Uterus (tissue), 4 donors: ENCODE measurements at places on chromosomes 2 and 18. TPM values are rescaled to one million over a fixed set of nuclear protein-coding genes. Genes with fewer than 3 reads are reported as not detected.

The SNORC gene
- total RNA-seq, result not detected

The ATG9A gene
- total RNA-seq, result 49.9 TPM

The RGPD3 gene
- total RNA-seq, result not detected

The METTL8 gene
- total RNA-seq, result 10.3 TPM

The OST4 gene
- total RNA-seq, result 247 TPM

The GPAT2 gene
- 4.8 TPM for total RNA-seq

The TMEM198 gene
- total RNA-seq, result 0.77 TPM

The NEB gene
- under 0.01 TPM for total RNA-seq

The ONECUT2 gene
- not detected for total RNA-seq

The RSAD2 gene
- total RNA-seq, result 12.2 TPM

The SOS1 gene
- total RNA-seq, result 15.6 TPM

The SS18 gene
- 188 TPM for total RNA-seq

DNA sequence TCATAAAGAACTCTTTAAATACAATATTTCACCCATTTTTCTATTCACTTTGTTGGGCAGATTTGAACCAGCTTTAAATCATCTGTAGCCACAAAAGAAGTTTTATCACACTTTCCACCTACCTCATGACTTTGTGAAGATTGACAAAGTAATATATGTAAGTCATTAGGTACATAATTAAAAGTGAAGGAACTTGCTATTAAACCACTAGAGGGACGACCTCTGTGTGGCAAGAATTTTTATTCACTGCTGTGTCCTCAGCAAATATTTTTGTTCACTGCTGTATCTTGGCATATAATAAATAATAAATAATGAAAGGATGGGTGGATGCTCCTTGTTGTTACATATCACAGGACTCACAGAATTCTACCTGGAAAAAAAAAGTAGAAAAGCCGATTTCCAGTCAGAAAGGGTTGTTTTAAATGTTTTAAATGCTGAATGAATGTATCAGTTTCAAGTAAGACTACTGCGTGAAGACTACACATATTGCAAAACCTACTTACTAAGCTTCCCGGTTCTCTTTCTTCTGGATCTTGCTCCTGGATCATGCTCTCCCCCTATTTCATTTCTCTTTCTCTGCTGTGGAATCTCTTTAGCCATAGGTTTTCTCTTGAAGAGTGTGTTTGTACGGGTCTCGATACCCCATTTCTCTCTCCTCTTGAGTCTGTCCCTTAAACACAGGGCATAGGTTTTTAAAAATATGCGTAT, 44.8 kb downstream of the KCMF1 start:
- H3K27me3 ChIP-seq, result no peaks in the 10 kb centered on the region
- peaks cover 6% of the 10 kb centered on the region for H3K4me1 ChIP-seq
- H3K36me3 ChIP-seq, result no peaks in the 10 kb centered on the region
- peak overlapping the region; percentile 38 for H3K27ac ChIP-seq
- H3K4me3 ChIP-seq, result no peak overlapping the region
- DNase-seq, result no peak

- H3K36me3 ChIP-seq, result no peaks in the 10 kb centered on the region
- H3K4me1 ChIP-seq, result peaks cover 5% of the 10 kb centered on the region
- no peak overlapping the region for H3K4me3 ChIP-seq
- DNase-seq, result no peak
- no peak overlapping the region for H3K27ac ChIP-seq
- no peaks in the 10 kb centered on the region for H3K27me3 ChIP-seq
Measured at GRCh38 chr2:26721115-26722032, 28.9 kb downstream of the KCNK3 start.

DNA sequence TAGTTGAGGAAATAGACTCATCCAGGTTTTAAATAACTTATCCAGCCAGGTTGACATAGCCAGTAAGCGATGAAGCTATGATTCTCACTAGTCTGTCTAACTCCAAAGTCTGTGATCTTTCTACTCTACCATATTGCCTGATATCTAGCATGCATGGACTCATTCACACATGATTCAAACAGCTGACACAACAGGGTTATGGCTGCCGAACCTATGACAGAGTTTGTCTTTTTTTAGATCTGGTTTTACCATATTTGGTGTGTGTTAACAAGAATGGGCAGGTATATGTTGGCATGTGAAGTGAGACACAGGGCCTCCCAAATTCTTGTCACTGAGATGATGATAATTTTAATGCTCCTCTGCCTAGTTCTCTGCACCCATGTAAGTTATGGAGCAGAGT, 210.6 kb downstream of the BABAM2 start:
- H3K4me1 ChIP-seq, result no peaks in the 10 kb centered on the region
- no peak for DNase-seq
- H3K4me3 ChIP-seq, result no peak overlapping the region
- peak overlapping the region; percentile 60 for H3K27ac ChIP-seq
- H3K36me3 ChIP-seq, result no peaks in the 10 kb centered on the region
- H3K27me3 ChIP-seq, result no peaks in the 10 kb centered on the region

- H3K4me3 ChIP-seq, result no peak overlapping the region
- H3K36me3 ChIP-seq, result no peaks in the 10 kb centered on the region
- DNase-seq, result no peak
- no peaks in the 10 kb centered on the region for H3K4me1 ChIP-seq
Measured at GRCh38 chr18:29176681-29177080, 999.8 kb upstream of the CDH2 start.

DNA sequence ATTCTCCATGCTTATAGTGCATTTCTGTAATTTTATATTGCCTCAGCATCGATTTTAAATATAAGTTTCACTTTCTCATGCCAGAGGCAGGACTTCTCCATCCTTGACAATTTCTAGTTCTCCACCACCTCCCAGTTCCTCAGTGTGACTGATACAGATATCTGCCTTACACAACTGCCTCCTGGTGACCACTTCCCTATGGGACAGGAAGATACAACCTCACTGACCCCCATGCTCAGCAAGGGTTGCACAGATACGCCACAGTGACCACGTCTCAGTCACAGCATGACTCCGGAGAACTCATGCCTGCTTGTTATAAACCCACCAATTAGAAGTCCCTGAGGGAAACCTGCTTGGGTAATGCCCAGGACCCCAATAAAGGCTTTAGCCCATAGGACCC, 284.0 kb upstream of the MC4R start:
- DNase-seq, result no peak
- no peak overlapping the region for H3K27ac ChIP-seq
- no peaks in the 10 kb centered on the region for H3K4me1 ChIP-seq
- H3K4me3 ChIP-seq, result no peak overlapping the region

GRCh38 chr2:187081461-187081860, 232.5 kb upstream of the ZSWIM2 start:
- H3K27ac ChIP-seq, result no peak overlapping the region
- no peaks in the 10 kb centered on the region for H3K4me1 ChIP-seq
- no peak overlapping the region for H3K4me3 ChIP-seq

- no peaks in the 10 kb centered on the region for H3K27me3 ChIP-seq
- H3K27ac ChIP-seq, result no peak overlapping the region
- H3K4me1 ChIP-seq, result no peaks in the 10 kb centered on the region
- no peak overlapping the region for H3K4me3 ChIP-seq
Measured at GRCh38 chr2:100813527-100813926, 6.4 kb upstream of the NPAS2 start.

GRCh38 chr2:148721520-148721931, 77.0 kb downstream of the EPC2 start:
- H3K27ac ChIP-seq, result no peak overlapping the region
- DNase-seq, result no peak
- H3K36me3 ChIP-seq, result no peaks in the 10 kb centered on the region
- no peaks in the 10 kb centered on the region for H3K4me1 ChIP-seq
- H3K27me3 ChIP-seq, result no peaks in the 10 kb centered on the region
- no peak overlapping the region for H3K4me3 ChIP-seq

- H3K4me1 ChIP-seq, result peaks cover 4% of the 10 kb centered on the region
- no peaks in the 10 kb centered on the region for H3K27me3 ChIP-seq
- no peak overlapping the region for H3K4me3 ChIP-seq
- DNase-seq, result no peak
- no peak overlapping the region for H3K27ac ChIP-seq
Measured at GRCh38 chr2:77519164-77519887, 2.9 kb downstream of the LRRTM4 start.

DNA sequence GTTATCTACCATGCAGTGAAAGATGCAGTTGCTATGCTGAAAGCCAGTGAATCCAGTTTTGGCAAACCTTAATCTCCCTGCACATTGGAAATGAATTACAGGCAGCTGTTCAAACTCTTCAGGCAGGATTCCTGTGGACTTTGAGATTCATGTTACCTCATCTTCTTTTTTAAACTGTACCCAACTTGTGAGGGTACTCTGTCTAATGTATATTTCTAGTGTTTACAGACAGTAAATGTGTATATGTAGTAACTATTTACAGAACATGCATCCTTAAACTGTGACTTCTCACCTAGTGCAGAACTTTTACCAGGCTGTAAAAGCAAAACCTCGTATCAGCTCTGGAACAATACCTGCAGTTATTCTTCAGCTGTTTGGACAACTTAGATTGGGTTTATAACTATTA, 50.9 kb downstream of the KDM3A start:
- no peaks in the 10 kb centered on the region for H3K4me1 ChIP-seq
- no peak overlapping the region for H3K27ac ChIP-seq
- H3K36me3 ChIP-seq, result no peaks in the 10 kb centered on the region
- H3K27me3 ChIP-seq, result no peaks in the 10 kb centered on the region
- no peak overlapping the region for H3K4me3 ChIP-seq

GRCh38 chr18:74148543-74149070, 284 bp downstream of the TIMM21 start:
- no peaks in the 10 kb centered on the region for H3K27me3 ChIP-seq
- no peaks in the 10 kb centered on the region for H3K36me3 ChIP-seq
- peak overlapping the region; percentile 84 for H3K4me3 ChIP-seq
- no peak for DNase-seq

DNA sequence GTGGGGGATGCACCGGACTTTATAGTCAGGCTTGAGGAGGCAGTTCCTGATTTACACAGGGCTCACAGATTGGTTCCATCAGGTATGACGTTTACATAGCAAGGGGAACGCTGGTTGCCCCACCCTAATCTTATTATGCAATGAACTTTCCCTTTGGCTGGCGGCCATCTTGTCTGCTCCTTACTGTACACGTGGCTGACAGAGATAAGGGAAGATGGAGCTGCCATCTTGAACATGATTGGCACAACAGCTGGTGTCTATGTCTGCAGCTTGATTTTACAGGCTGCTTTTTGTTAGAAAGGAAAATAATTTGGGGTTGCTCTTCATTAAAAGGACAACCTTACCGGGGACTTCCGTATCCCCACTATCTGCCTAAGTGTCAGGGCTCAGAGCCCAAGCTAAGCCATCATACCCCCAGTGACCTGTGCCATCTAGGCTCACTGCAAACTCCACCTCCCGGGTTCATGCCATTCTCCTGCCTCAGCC, 33.5 kb upstream of the ATG16L1 start:
- DNase-seq, result no peak
- no peak overlapping the region for H3K27ac ChIP-seq
- H3K36me3 ChIP-seq, result no peaks in the 10 kb centered on the region
- no peaks in the 10 kb centered on the region for H3K4me1 ChIP-seq

- no peak overlapping the region for H3K4me3 ChIP-seq
- H3K27ac ChIP-seq, result no peak overlapping the region
- H3K36me3 ChIP-seq, result no peaks in the 10 kb centered on the region
- no peak for DNase-seq
- no peaks in the 10 kb centered on the region for H3K4me1 ChIP-seq
Measured at GRCh38 chr2:12773586-12774394, 57.1 kb downstream of the TRIB2 start.

DNA sequence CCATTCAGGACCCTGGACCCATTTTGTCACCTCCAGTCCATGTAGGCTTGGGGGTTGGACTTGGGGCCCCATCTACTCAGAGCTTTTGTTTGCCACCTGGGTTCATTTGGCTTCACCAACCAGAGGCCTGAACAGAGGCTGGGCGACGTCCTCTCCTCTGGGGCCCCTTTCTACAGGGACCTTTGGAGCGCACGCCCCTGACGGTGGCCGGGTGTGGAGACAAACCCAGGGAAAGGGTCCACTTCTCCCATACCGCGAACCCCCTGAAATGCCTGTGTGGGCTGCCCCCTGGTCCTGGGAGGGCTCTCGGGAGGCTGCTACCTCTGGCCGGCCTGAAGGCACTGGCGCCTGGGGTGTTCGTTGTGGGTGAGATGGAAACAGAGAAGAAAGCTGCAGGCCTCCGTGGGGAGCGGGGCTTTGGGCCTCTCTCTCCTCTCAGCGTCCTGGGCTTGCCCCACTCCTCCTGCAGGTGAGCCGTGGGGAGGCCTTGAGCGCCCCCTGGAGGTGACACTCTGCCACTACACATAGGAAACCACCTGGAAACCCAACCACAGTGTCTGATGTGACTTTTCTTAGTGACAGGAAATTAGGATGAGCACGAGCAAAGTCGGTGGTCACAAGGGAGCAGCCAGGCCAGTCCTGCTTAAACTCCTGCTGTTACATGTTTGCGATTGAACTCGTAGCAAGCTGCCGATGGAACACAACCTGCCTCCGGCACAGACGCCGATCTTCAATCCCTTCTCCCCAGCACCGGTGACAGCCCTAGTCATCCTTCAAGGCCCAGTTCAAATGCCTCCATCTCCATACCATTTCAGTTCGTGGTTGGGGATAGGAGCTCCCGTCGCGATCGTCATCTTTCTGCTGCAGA, 12.0 kb upstream of the NTSR2 start:
- no peak for DNase-seq
- H3K27ac ChIP-seq, result no peak overlapping the region
- H3K27me3 ChIP-seq, result no peaks in the 10 kb centered on the region
- no peak overlapping the region for H3K4me3 ChIP-seq
- no peaks in the 10 kb centered on the region for H3K4me1 ChIP-seq

- no peaks in the 10 kb centered on the region for H3K27me3 ChIP-seq
- no peak for DNase-seq
- no peak overlapping the region for H3K4me3 ChIP-seq
Measured at GRCh38 chr18:63111671-63112402, 207.7 kb downstream of the BCL2 start.

GRCh38 chr2:43102366-43103092, 123.9 kb downstream of the ZFP36L2 start:
- no peaks in the 10 kb centered on the region for H3K27me3 ChIP-seq
- DNase-seq, result no peak
- no peak overlapping the region for H3K4me3 ChIP-seq
- H3K36me3 ChIP-seq, result no peaks in the 10 kb centered on the region
- H3K4me1 ChIP-seq, result peaks cover 13% of the 10 kb centered on the region

DNA sequence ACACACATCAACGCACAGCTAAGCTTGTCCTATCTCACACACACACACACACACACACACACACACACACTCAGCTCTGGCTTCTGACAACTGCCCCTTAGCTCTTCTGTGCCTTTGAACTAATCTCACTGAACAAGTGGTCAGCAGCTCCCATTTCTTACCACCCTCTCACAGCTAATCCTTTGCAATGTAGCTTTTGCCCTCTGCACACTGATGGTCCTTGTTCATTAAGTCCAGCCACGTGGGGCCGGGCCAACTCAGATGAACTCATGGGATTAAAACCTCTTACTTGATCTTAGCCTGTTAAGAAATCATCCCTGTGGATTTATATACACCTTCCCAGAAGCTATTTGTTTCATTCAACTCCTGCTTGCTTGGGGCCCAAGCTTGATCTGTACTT, 36.6 kb downstream of the DPYSL5 start:
- no peak overlapping the region for H3K27ac ChIP-seq
- no peaks in the 10 kb centered on the region for H3K4me1 ChIP-seq
- H3K27me3 ChIP-seq, result no peaks in the 10 kb centered on the region
- H3K36me3 ChIP-seq, result no peaks in the 10 kb centered on the region
- H3K4me3 ChIP-seq, result no peak overlapping the region

- DNase-seq, result no peak
- no peaks in the 10 kb centered on the region for H3K27me3 ChIP-seq
- H3K4me3 ChIP-seq, result no peak overlapping the region
- no peak overlapping the region for H3K27ac ChIP-seq
- no peaks in the 10 kb centered on the region for H3K4me1 ChIP-seq
Measured at GRCh38 chr2:29106256-29106655, 9.0 kb upstream of the CLIP4 start.

- H3K36me3 ChIP-seq, result no peaks in the 10 kb centered on the region
- no peaks in the 10 kb centered on the region for H3K27me3 ChIP-seq
- H3K4me1 ChIP-seq, result no peaks in the 10 kb centered on the region
- no peak overlapping the region for H3K27ac ChIP-seq
- no peak overlapping the region for H3K4me3 ChIP-seq
Measured at GRCh38 chr2:224271617-224272236, 130.2 kb downstream of the FAM124B start.
